ENCODE measurements at places on chromosomes 4 and X.

GRCh38 chr4:113574636-113575103, 186.9 kb downstream of the CAMK2D start:
- no peak for DNase-seq

DNA sequence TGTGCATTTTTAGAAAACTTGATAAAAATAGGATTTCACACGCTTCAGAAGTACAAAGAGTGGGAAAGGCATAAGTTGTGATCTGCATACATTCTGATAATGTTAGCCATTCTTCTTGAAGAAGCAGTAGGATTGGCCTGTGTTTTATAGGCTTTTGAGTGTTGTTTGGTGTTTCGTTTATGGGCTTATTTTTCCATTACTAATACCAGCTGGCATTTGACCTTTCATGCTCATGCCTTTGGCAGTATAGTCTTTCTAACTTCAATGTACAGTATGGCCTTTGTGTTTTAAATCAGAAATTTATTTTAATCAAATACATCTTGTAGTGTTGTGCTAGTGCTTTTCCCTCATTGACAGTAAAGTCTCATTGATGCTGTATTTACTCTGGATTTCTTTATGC, 51.5 kb upstream of the SLC4A4 start:
- no peak for DNase-seq

DNA sequence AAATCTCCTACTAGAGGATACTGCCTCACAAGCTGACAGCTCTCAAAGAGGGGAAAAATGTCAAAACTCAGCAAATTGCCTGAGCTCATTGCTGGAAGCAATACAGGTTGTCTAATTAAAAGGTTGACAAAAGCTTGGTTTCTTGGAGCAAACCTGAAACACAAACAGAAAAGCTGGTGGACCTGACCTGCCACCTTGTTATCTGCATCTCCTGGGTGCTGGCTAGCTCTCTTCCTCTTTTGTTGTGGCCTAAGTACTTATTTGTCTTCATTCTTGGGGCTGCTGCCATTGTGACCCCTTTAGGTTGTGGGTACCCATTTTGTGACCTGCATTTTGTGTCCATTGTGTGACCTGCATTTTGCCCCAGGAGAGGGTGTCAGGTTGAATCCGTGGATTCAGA, 184.5 kb downstream of the KIT start:
- no peak for DNase-seq

DNA sequence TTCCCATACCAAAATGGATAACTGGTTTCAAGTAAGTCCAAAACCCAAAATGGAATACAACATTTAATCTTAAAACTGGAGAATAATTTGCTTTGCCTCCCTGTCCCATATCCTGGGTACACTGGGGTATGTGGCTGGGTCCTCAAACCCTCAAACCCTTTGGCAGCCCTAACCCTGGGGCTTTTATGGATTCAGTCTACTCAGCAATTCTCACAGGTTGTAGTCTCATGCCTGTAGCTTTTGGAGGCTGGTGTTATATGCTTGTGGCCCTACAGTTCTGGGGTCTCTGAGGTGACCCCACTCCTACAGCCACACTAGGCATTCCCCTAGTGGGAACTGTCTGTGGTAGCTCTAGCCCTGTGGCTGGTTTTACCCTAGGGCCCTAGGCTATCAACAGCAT, 110.5 kb upstream of the NRK start:
- no peak for DNase-seq

GRCh38 chr4:70855464-70855863, 15.8 kb upstream of the GRSF1 start:
- no peak for DNase-seq

DNA sequence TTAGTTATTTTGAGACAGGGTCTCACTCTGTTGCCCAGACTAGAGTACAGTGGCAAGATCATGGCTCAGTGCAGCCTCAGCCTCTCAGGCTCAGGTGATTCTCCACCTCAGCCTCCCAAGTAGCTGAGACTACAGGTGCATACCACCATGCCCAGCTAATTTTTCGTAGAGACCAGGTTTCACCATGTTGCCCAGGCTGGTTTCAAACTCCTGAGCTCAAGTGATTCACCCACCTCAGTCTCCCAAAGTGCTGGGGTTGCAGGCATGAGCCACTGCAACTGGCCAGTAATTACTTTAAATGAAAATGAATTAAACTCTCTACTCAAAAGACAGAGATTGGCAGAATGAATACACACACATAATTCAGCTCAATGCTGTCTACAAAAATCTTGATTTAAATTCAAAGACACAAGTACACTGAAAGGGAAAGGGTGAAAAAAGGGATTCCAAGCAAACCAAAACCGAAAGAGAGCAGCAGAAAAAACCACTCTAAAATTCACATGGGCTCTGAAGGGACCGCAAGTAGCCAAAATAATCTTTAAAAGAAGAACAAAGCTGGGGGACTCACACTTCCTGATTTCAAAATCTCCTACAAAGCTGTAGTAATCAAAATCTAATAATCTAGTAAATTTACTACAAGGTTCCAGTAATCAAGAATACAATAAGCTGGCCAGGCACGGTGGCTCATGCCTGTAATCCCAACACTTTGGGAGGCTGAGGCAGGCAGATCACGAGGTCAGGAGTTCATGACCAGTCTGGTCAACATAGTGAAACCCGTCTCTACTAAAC, 11.8 kb upstream of the SPON2 start:
- no peak for DNase-seq

DNA sequence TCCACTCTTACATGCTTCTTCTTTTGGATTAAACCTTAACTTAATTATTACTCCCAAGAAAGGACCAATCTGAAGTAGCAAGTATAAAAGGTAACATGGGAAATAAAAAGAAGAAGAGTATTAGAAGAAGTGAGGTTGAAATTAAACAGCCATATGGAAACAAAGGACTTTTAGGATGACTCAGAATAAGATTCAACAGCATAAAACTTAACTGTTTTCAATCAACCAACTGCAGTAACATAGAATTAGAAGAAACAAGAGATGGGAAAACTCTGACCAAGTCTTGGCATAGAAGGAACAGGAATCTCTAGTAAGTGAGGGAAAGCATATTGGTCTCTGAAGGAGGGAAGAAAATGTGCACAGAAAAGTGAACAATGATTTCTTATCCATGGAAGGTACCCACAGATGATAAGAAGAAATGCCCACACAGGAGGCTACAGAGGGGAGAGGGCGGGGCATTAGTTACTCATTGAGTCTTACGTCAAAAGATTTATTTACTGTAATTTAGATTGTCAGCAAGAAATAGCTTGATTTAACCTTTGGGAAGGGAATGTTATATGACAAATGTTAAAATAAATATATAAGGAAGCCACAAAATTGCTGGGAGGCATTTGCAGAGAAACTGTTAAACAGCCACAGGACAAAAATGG, 177.3 kb downstream of the BANK1 start:
- DNase-seq: no peak

GRCh38 chr4:138182838-138183426, 59.2 kb downstream of the SLC7A11 start:
- DNase-seq: no peak

All from activated CD8-positive, alpha-beta memory T cell treated with anti-CD3 and anti-CD28 coated beads, Interleukin-2, amount 50 U/mL, for 48 hours (primary cell).